Lung (tissue), 17 donors: ENCODE measurements at places on chromosomes 3 and 15. TPM values are rescaled to one million over a fixed set of nuclear protein-coding genes. Genes with fewer than 3 reads are reported as not detected.

GRCh38 chr15:76146812-76147211, 87.0 kb downstream of the TMEM266 start:
- no peak overlapping the region for H3K4me3 ChIP-seq
- no peak for DNase-seq
- H3K4me1 ChIP-seq = peaks cover 4% of the 10 kb centered on the region
- no peaks in the 10 kb centered on the region for H3K27me3 ChIP-seq

GRCh38 chr15:96790004-96790403, 459.5 kb downstream of the NR2F2 start:
- no peaks in the 10 kb centered on the region for H3K27me3 ChIP-seq
- H3K27ac ChIP-seq = no peak overlapping the region
- H3K4me1 ChIP-seq = no peaks in the 10 kb centered on the region

DNA sequence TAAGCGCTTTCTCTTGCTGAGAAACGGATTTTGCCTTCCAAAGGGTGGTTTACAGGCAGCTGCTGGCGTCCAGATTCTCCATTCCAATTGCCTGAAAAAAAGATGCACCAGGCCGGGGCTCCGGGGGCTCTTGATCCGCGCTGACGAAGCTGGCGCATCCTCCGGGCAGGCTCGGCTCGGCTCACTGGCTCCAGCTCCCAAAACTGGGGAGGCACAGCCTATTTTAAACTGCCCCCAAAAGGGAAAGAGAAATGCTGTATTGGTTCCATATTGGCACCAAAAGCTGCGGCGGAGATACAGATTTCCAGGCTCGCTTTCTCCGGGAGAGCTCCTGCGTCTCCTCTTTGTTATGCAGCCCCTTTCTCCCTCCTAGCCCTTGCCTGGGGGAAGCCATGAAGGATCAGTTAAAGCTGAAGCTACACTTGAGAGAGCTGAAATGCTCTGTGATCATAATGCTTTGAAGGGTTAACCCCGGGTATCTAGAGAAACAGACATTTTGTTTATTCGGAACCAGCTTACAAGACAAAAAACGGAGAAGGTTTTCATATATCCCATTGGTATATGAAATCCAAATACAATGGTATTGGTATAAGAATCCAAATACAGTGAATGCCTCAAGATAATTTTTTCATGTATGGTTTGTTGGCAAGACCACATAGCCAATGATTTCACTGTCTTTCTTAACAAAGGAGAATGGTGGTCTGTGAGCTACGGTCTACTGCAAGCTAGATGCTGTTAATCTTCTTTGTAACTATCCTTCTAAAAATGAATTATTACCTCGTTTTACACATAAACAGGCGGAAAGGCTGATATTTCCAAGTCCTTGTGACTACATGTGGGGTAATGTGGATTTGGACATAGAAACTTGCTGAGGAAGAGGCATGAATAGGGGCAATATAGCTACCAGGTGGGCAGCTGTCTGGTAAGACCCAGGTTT, 693 bp downstream of the CD200 start:
- peak overlapping the region; percentile 21 for H3K27ac ChIP-seq
- no peaks in the 10 kb centered on the region for H3K36me3 ChIP-seq
- no peaks in the 10 kb centered on the region for H3K4me1 ChIP-seq
- H3K4me3 ChIP-seq = peak overlapping the region; percentile 38
- no peaks in the 10 kb centered on the region for H3K27me3 ChIP-seq
- DNase-seq = peak; percentile 94

GRCh38 chr3:100210772-100211135, 50.0 kb upstream of the TBC1D23 start:
- H3K27me3 ChIP-seq = no peaks in the 10 kb centered on the region
- peak overlapping the region; percentile 78 for H3K27ac ChIP-seq
- H3K4me3 ChIP-seq = no peak overlapping the region
- peak; percentile 94 for DNase-seq

DNA sequence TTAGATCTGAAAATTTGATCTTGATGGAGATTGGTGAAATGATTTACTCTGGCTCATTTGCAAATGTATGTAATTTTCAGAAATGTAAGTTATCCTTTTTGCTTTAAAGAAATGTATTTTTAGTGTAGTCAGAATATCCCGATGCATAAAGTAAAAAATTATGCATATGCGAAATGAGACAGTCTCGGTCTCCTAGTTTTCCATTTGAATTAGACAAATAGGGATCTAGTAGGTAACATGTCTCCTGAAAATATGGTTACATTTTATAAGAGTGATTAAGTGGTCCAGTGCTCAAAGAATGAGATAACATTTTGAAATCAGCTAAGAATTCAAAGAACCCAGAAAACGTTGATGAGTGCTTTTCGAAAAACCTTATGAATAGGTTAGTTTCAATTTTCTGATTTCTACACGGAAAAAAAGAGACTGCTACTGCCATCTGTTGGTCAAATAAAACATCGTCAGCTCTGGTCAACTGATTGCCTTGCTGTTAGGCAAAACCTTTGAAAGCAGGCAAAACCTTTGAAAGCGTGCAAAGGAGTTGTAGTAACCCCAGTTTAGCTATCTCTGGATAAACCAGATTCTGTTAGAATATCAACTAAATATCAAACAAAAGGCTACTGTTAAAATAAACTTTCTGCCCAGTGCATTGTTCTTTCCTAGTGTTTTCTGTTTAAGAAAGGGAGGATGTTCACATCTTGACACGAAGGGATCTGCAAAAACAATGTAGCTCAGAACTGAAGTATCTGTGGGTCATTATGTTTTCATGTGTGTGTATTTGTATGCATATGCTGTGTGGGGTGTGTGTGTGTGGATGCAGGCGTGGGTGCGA, 59.3 kb upstream of the CHMP2B start:
- H3K27ac ChIP-seq = no peak overlapping the region
- H3K36me3 ChIP-seq = no peaks in the 10 kb centered on the region
- H3K4me3 ChIP-seq = no peak overlapping the region

GRCh38 chr15:64931381-64931780, 19.7 kb downstream of the ANKDD1A start:
- H3K27ac ChIP-seq = no peak overlapping the region
- H3K4me3 ChIP-seq = no peak overlapping the region
- no peak for DNase-seq
- no peaks in the 10 kb centered on the region for H3K36me3 ChIP-seq
- no peaks in the 10 kb centered on the region for H3K4me1 ChIP-seq

DNA sequence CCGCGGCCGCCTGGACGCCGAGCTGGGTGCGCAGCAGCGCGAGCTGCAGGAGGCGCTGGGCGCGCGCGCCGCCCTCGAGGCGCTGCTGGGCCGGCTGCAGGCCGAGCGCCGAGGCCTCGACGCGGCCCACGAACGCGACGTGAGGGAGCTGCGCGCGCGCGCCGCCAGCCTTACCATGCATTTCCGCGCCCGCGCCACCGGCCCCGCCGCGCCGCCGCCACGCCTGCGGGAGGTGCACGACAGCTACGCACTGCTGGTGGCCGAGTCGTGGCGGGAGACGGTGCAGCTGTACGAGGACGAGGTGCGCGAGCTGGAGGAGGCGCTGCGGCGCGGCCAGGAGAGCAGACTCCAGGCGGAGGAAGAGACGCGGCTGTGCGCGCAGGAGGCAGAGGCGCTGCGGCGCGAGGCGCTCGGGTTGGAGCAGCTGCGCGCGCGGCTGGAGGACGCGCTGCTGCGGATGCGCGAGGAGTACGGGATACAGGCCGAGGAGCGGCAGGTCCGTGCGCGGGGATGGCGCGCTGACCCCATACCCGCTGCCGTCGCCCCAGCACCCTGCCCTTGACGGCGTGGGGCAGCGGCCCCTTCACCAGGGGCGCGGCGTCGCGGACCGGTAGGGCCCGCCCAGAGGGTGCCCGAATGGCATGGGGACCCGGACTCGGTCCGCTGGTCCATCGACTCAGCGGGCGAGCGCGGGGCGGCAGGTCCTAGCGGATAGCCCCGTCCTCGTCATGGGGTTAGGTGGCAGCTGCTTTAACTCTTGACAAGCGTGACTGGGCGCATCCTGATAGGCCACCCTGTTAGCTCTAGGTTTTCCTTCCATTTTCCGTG, 848 bp downstream of the SYNM start:
- peak overlapping the region; percentile 63 for H3K4me3 ChIP-seq
- H3K4me1 ChIP-seq = peaks cover 4% of the 10 kb centered on the region
- peaks cover 41% of the 10 kb centered on the region for H3K27me3 ChIP-seq
- H3K27ac ChIP-seq = peak overlapping the region; percentile 92

ZNF860 gene
- 2.4 TPM for total RNA-seq

LRRIQ4 gene
- 0.09 TPM for total RNA-seq

AGBL1 gene
- 8.7 TPM for total RNA-seq

DNA sequence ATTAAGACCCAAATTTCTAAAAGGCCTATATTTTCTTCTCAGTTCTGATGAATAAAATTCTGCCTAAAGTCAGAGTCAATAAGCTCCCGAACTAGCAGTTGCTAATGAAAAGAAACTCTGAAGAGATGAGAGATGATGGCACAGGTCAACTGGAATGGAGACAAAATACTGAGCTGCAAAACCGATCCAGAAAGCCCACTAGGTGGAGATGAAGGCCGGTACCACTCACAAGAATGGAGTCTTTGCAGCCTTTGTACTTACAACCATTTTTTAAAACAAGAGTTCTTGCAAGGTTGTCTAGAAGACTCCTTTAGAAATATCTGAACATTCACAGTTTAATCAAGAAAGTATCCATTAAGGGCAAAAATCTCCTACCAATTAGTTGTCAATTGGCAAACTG, 119.9 kb upstream of the TJP1 start:
- H3K36me3 ChIP-seq = no peaks in the 10 kb centered on the region
- H3K27me3 ChIP-seq = no peaks in the 10 kb centered on the region
- no peak overlapping the region for H3K27ac ChIP-seq

- no peak overlapping the region for H3K27ac ChIP-seq
- no peaks in the 10 kb centered on the region for H3K4me1 ChIP-seq
- DNase-seq = peak; percentile 16
- no peaks in the 10 kb centered on the region for H3K27me3 ChIP-seq
- no peak overlapping the region for H3K4me3 ChIP-seq
- no peaks in the 10 kb centered on the region for H3K36me3 ChIP-seq
These were observed 518.4 kb upstream of the UBE2E2 start for GRCh38 chr3:22684739-22685138.

GRCh38 chr15:100193277-100193860, 148.4 kb downstream of the ADAMTS17 start:
- H3K27me3 ChIP-seq = no peaks in the 10 kb centered on the region
- H3K4me1 ChIP-seq = no peaks in the 10 kb centered on the region
- DNase-seq = no peak
- H3K4me3 ChIP-seq = no peak overlapping the region
- no peak overlapping the region for H3K27ac ChIP-seq
- H3K36me3 ChIP-seq = no peaks in the 10 kb centered on the region

DNA sequence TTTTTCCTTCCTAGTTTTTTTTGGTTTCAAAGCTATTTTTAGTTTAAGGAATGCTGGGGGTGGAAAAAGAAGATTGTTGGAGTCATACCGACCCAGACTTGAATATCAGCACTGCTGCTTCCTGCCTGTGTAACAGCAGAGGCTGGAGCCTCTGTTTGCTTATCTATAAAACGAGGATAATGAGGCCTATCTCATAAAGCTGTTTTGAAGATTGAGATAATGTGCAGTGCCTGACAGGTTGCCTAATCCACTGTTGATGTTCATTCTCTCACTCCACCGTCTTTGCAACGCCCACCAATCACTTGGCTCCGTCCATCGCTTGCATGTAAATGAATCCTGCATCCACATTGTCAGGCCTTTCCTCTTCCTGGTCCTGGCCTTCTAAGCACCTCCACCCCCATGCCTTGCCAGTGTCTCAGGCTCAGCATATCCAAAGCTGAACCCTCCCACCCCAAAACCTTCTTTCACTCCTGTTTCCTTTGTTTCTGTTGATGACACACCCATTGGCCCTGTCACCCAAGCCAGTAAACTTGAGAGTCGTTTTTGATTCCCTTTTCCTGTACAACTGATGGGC, 94.9 kb downstream of the MEX3B start:
- peak; percentile 15 for DNase-seq
- H3K4me1 ChIP-seq = no peaks in the 10 kb centered on the region
- no peaks in the 10 kb centered on the region for H3K27me3 ChIP-seq

GRCh38 chr3:80733522-80734176, 965.9 kb upstream of the ROBO1 start:
- no peak overlapping the region for H3K27ac ChIP-seq
- no peak overlapping the region for H3K4me3 ChIP-seq
- no peaks in the 10 kb centered on the region for H3K27me3 ChIP-seq
- peak; percentile 15 for DNase-seq
- H3K36me3 ChIP-seq = no peaks in the 10 kb centered on the region

- H3K4me1 ChIP-seq = no peaks in the 10 kb centered on the region
- H3K36me3 ChIP-seq = no peaks in the 10 kb centered on the region
- DNase-seq = no peak
- H3K27me3 ChIP-seq = no peaks in the 10 kb centered on the region
These were observed 1.4 kb downstream of the XXYLT1 start for GRCh38 chr3:195269375-195270078.

DNA sequence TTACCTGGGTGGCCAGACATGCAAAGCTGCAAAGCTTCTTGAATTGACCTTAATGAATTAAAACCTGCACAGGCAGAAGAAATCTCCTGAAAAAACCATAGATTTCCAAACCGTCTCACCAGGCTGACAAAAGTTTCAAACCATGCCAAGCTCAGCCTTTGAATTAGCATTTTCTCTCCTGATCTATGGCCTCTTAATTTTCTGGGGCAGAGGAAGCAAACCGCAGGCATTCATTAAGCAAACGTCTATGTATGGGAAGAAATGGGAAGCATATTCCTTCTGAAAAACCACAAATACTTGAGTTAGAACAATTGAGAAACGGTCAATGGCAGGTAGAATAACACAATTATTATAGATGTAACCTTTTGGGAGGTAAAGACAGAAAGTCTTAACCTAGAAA, 500.2 kb upstream of the NR2F2 start:
- no peak for DNase-seq
- H3K27me3 ChIP-seq = no peaks in the 10 kb centered on the region
- H3K4me3 ChIP-seq = no peak overlapping the region
- H3K4me1 ChIP-seq = peaks cover 6% of the 10 kb centered on the region
- H3K36me3 ChIP-seq = no peaks in the 10 kb centered on the region

- no peaks in the 10 kb centered on the region for H3K27me3 ChIP-seq
- no peak overlapping the region for H3K4me3 ChIP-seq
- H3K4me1 ChIP-seq = no peaks in the 10 kb centered on the region
- peak; percentile 24 for DNase-seq
- peak overlapping the region; percentile 69 for H3K27ac ChIP-seq
These were observed 22.3 kb upstream of the PSTPIP1 start for GRCh38 chr15:76972389-76973361.

DLL4 gene
- total RNA-seq = 31.8 TPM

- no peak overlapping the region for H3K4me3 ChIP-seq
- no peak overlapping the region for H3K27ac ChIP-seq
- H3K4me1 ChIP-seq = peaks cover 11% of the 10 kb centered on the region
- H3K36me3 ChIP-seq = peaks cover 42% of the 10 kb centered on the region
- no peaks in the 10 kb centered on the region for H3K27me3 ChIP-seq
These were observed 5.3 kb downstream of the CHST2 start for GRCh38 chr3:143124601-143125520.

ASB14 gene
- total RNA-seq = 1.4 TPM

GRCh38 chr3:27533261-27533607, 49.0 kb upstream of the SLC4A7 start:
- no peak overlapping the region for H3K4me3 ChIP-seq
- H3K27me3 ChIP-seq = no peaks in the 10 kb centered on the region
- peaks cover 11% of the 10 kb centered on the region for H3K4me1 ChIP-seq
- DNase-seq = no peak
- no peak overlapping the region for H3K27ac ChIP-seq

SLC7A14 gene
- 0.03 TPM for total RNA-seq
